Colonic mucosa (tissue), 4 donors: ENCODE measurements at places on chromosomes 4 and X. TPM values are rescaled to one million over a fixed set of nuclear protein-coding genes. Genes with fewer than 3 reads are reported as not detected.

Gene LPAR4
- total RNA-seq, result 0.15 TPM

Gene CFI
- total RNA-seq, result 6.8 TPM

Gene CDKL2
- total RNA-seq, result 2.0 TPM

Gene CNOT6L
- 56.6 TPM for total RNA-seq

Gene AFP
- total RNA-seq, result 0.48 TPM

DNA sequence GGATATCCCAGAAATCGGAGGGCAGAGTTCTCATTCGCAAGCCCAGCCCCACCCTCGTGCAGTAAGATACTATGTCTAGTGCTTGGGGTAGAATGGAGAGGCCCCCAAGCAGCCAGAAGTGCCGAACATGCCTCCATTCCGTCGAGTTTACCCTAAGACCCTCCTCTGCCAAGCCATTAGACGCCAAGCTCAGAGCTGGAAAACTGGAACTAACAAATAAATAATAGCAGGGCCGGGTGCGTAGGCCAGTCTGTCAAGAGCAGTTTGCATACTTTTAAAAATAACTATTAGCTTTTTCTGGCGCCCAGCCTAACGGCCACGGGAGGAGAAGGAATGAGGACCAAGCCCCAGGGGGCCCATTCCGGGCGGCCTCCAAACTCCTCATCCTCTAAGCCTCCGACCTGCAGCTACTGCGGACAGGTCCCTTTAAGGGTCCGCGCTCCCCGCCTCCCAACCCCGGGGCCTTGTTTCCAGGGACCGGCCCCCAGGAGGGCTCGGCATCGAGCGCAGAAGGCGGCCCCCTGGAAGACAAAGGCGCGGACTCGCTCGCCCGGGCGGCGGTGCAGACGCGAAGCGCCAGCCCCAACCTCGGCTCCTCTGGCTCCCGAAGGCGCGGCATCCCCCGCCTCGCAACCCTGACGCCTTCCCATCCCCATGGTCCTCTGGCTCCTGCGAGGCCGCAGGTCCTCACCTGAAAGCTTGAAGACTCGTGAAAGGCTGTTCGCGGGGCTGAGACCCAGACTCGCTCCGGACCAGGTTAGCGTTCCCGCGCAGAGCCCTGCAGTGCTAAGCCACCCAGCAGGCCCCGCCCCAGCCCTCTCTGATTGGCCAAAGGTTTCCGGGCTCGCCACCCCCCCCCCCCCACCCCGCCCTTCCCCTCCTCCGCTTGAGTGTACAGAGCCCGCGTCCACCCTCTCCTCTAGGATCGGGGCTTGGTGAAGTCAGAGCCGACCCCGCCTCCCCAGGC, at the start of gene TMSB15A:
Gene TMSB15A, minus strand, starts transcription at position 765 of the 967 bp plus-strand sequence.
- no peaks in the 10 kb centered on the region for H3K4me1 ChIP-seq
- peaks cover 13% of the 10 kb centered on the region for H3K27me3 ChIP-seq
- H3K36me3 ChIP-seq, result no peaks in the 10 kb centered on the region
- peak; percentile 61 for DNase-seq
- H3K27ac ChIP-seq, result no peak within 1 kb of the TSS

DNA sequence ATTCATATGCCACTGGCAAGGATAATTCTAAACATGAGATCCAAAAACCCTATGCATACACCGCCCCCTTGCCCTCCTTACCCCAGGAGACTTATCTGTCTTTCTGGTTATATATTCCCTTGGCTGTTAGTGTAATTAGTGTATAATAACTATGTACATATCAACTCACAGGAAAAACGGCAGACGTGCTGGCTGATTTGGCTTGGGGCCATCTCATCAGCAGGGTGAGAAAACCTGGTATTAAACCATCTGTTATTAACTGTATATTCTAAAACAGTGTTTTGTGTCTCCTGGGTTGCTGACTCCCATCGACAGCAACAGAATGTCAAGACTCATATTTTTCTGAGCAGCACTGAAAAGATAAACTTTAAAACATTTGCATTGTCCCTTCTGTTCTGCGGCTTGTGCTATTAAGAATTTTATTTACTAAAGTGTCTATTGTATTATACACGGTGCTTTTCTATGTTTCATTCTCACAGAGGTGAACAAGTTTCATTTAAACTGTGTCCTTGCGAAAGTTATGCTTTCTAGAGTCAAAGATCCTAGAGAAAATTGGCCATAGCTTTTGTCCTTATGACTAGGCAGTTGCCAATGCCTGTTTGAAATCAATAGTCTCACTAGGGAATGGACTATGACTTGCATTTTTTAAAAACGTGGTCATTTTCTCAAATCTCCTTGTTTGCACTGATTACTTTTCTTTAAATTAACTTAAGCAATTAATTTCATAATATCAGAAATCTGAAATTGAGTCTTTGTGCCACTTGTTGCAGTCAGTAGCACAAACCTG, 211.5 kb upstream of the MID1 start:
- peak; percentile 25 for DNase-seq
- no peaks in the 10 kb centered on the region for H3K27me3 ChIP-seq
- H3K4me1 ChIP-seq, result no peaks in the 10 kb centered on the region
- no peaks in the 10 kb centered on the region for H3K36me3 ChIP-seq
- peak overlapping the region; percentile 8 for H3K4me3 ChIP-seq
- H3K27ac ChIP-seq, result peak overlapping the region; percentile 45

DNA sequence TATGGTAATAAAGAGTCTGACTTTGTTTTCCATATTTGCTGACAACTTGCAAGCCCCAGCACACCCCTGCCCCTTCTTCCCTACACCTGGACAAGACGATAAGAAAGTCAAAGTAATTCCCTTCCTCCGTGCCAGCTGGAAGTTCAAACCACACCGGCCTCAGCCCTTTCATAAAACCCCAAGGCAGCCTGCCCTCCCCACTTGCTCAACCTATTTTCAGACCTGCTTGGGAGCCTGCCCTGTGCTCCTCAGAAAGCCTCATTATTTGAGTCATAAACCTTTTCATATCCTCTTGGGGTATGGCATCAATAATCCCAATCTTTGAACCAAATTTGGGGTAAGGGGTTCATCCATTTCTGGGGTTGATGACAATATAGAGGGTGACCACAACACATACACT, 29.5 kb downstream of the NIPAL1 start:
- no peaks in the 10 kb centered on the region for H3K27me3 ChIP-seq
- H3K27ac ChIP-seq, result no peak overlapping the region
- DNase-seq, result no peak
- H3K4me3 ChIP-seq, result no peak overlapping the region

GRCh38 chrX:2696698-2697215, 5.7 kb downstream of the CD99 start:
- H3K4me3 ChIP-seq, result no peak overlapping the region
- H3K27ac ChIP-seq, result peak overlapping the region; percentile 40
- no peaks in the 10 kb centered on the region for H3K36me3 ChIP-seq
- no peak for DNase-seq
- H3K4me1 ChIP-seq, result peaks cover 8% of the 10 kb centered on the region
- H3K27me3 ChIP-seq, result no peaks in the 10 kb centered on the region

GRCh38 chr4:11901089-11901488, 472.4 kb upstream of the HS3ST1 start:
- H3K4me3 ChIP-seq, result no peak overlapping the region
- no peaks in the 10 kb centered on the region for H3K27me3 ChIP-seq
- no peaks in the 10 kb centered on the region for H3K36me3 ChIP-seq
- H3K27ac ChIP-seq, result no peak overlapping the region
- no peak for DNase-seq

- no peak overlapping the region for H3K27ac ChIP-seq
- H3K4me1 ChIP-seq, result no peaks in the 10 kb centered on the region
- H3K4me3 ChIP-seq, result no peak overlapping the region
- DNase-seq, result no peak
Measured at GRCh38 chrX:38127961-38128360, 92.7 kb downstream of the SRPX start.

GRCh38 chr4:118834960-118835569, 861 bp downstream of the SEC24D start:
- H3K27me3 ChIP-seq, result no peaks in the 10 kb centered on the region
- peak overlapping the region; percentile 98 for H3K4me3 ChIP-seq
- peaks cover 1% of the 10 kb centered on the region for H3K36me3 ChIP-seq
- DNase-seq, result peak; percentile 72
- H3K27ac ChIP-seq, result peak overlapping the region; percentile 98
- H3K4me1 ChIP-seq, result no peaks in the 10 kb centered on the region

DNA sequence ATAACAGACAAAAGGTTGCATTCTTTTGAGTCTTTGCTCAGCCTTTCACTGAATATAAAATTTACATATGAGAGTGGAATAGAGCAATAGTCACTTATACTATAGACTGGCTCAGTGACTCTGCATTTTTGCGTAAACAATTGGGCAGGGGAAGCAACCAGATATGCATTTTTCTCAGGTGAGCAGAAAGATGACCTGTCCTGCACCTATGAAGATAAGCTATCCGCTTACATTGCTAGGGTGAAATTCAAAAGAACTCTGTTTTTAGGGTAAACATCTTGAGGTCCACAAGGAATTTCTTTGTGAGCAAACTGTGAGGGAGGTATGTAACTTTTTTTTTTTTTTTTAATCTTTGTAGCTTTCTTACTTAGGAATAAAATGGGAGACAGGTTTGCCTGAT, 602.4 kb upstream of the PRKX start:
- H3K4me3 ChIP-seq, result no peak overlapping the region
- no peaks in the 10 kb centered on the region for H3K27me3 ChIP-seq
- H3K4me1 ChIP-seq, result no peaks in the 10 kb centered on the region
- no peak for DNase-seq

DNA sequence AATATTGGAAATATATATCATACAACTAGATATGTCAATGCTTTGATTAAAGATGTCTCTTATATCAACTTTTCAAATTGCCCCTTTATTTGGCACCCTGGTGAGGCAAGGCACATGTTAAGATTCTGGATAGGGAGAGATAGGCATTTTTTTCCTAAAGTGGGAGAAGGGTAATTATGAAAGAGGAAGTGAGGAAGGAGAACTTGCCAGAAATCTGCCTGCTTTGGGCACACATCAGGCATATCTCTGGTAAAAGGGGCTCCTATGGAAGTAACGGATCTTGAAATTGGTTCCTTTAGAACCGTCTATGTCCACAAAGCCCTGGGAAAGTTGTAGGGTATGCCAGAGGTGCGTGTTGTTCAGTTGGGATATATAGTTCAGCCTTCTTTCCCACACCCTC, 5.7 kb downstream of the IL15 start:
- H3K4me1 ChIP-seq, result no peaks in the 10 kb centered on the region
- H3K27ac ChIP-seq, result no peak overlapping the region
- no peak overlapping the region for H3K4me3 ChIP-seq
- no peaks in the 10 kb centered on the region for H3K27me3 ChIP-seq
- H3K36me3 ChIP-seq, result no peaks in the 10 kb centered on the region
- no peak for DNase-seq

- H3K27ac ChIP-seq, result no peak overlapping the region
- no peaks in the 10 kb centered on the region for H3K4me1 ChIP-seq
- no peaks in the 10 kb centered on the region for H3K27me3 ChIP-seq
Measured at GRCh38 chr4:55530167-55530566, 16.5 kb downstream of the CLOCK start.

DNA sequence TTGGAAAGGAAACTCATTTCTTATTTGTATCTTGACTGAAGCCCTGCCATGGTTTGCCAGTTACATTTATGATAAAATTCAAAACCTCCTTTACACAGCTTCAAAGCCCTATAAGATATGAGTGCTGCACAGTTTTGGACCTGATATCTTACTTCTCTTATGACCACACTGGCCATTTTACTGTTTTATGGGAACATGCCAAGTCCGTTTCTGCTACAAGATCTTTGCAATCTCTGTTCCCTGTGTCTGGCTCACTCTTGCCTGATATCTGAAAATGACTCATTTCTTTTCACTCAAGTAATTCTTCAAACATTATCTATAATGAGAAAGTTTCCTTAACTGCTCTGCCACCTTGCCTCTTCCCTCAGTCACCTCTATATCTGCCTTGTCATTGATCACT, 247.3 kb downstream of the SPOCK3 start:
- no peak for DNase-seq
- no peaks in the 10 kb centered on the region for H3K4me1 ChIP-seq
- H3K4me3 ChIP-seq, result no peak overlapping the region
- H3K27me3 ChIP-seq, result no peaks in the 10 kb centered on the region

DNA sequence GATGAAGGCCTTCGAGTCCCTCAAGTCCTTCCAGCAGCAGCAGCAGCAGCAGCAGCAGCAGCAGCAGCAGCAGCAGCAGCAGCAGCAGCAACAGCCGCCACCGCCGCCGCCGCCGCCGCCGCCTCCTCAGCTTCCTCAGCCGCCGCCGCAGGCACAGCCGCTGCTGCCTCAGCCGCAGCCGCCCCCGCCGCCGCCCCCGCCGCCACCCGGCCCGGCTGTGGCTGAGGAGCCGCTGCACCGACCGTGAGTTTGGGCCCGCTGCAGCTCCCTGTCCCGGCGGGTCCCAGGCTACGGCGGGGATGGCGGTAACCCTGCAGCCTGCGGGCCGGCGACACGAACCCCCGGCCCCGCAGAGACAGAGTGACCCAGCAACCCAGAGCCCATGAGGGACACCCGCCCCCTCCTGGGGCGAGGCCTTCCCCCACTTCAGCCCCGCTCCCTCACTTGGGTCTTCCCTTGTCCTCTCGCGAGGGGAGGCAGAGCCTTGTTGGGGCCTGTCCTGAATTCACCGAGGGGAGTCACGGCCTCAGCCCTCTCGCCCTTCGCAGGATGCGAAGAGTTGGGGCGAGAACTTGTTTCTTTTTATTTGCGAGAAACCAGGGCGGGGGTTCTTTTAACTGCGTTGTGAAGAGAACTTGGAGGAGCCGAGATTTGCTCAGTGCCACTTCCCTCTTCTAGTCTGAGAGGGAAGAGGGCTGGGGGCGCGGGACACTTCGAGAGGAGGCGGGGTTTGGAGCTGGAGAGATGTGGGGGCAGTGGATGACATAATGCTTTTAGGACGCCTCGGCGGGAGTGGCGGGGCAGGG, 568 bp downstream of the HTT start:
- H3K4me1 ChIP-seq, result peaks cover 11% of the 10 kb centered on the region
- no peaks in the 10 kb centered on the region for H3K27me3 ChIP-seq
- H3K4me3 ChIP-seq, result peak overlapping the region; percentile 70
- peak; percentile 70 for DNase-seq

DNA sequence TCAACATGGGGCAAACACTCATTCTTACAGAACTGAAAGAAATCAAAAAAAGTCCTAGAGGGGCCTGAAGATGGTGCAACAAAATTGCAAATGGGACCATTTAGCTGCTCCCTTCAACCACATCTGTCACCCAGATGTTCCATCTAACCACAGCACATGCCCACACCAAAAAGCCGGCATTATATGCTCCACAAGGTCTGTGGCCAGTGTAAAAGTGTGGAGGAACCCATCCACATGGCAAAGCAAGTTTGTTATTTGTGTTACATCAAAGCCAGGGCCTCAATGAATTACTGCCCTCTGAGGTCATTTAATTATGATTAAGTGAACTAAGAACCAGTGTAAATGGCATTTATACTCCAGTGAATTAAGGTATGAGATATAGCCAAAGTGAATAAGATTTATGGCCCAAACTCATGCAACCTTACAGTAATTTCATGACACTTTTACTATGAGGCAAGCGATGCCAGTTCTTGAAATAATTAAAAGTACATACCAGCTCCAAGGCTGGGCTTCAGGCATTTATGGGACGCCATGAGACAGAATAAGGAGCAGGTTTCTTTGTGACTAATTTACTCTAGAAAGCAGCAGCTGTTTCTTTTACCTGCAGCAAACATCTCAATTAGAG, 48.7 kb upstream of the FGF16 start:
- no peak for DNase-seq
- no peaks in the 10 kb centered on the region for H3K27me3 ChIP-seq
- no peak overlapping the region for H3K27ac ChIP-seq
- H3K36me3 ChIP-seq, result no peaks in the 10 kb centered on the region
- no peak overlapping the region for H3K4me3 ChIP-seq
